Hematopoietic multipotent progenitor cell (in vitro differentiated cells): ENCODE measurements at places on chromosomes 5 and 9.

DNA sequence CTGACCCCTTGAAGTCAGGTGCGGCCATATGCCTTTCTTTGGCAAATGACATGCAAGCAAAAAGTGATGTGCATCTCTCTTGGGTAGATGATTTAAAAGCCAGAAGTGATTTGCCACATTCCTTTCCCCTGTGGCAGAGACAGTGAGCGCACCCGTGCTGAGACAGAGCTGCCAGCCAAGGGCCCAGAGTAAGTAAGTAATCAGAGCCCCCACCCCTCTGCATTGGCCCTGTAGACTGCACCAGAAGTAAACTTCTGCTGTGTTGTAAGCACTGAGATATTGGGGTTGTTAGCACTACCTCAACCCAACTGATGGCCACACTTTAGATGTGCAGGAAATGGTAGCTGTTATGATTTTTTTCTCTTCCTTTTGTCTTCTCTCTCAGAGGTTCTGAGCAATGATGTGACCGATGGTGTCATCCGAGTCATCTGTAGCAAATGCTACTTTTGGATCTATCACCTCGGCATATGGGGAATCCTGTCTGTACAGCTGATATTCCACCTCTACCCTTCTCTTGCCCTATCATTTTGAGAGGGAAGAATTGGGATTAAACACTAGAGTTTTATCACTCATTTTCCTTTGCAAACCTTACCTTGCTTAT lies 58.0 kb downstream of the DOCK2 start:
- no peak for DNase-seq

DNA sequence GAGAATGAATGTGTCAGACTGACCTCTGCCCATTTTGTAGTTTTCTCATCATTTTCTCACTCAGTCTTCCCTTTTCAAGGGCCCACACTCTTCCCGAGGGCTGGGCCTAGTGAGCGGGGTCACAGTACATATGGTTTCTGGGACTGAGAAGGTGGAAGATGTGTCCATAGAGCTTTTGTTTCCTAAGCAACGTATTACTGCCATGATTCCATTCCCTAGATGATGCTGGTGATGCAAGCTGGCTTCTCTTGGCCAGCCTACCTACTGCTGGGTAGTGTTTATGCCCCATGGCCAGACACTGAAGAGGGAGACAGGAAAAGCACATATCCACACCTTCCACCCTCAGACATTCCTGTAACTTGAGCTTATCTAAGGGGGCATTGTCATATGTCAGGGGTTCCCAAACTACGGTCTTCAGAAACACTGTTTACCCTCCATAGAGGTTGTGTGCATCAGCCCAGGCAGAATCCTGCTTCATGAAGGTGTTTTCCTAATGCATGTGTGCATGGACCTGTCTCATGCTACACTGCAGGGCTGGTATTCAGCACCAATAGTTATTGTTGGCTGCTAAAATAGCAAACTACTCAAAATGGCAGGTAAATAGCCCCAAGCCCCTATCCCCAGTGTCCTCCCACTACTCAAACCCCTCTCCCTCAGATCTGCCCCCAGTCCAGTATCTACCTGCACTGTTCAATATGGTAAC lies 9.5 kb downstream of the IRF1 start:
- DNase-seq = no peak

DNA sequence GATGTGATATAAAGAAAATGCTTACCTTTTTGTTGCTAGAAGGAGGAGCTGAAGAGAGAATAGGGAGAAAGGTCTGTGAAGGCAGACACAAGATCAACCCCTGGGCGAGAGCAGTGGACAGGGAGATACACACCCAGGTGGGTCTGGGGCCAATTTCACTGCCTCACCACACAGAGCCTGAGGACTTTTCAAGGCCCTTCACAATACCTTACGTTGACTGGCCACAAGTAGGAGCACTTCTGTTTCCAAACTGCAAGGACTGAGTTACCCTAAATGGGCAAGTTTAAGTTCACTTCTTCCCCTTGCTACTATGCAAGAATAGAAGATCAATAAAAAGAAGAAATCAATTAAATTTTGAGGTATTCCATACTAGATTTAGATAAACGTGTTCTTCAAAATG lies 174.5 kb upstream of the SLC12A2 start:
- DNase-seq = peak; percentile 70

- no peak for DNase-seq
These were observed 383.4 kb downstream of the ENC1 start for GRCh38 chr5:74257060-74257527.

GRCh38 chr9:117156771-117157535 lies 257.9 kb downstream of the ASTN2 start:
- no peak for DNase-seq

GRCh38 chr9:106893088-106893487 lies 30.1 kb downstream of the ZNF462 start:
- DNase-seq = no peak

- no peak for DNase-seq
These were observed 7.4 kb upstream of the AGGF1 start for GRCh38 chr5:77022511-77023417.
